ENCODE measurements at places on chromosomes 7 and 10.

DNA sequence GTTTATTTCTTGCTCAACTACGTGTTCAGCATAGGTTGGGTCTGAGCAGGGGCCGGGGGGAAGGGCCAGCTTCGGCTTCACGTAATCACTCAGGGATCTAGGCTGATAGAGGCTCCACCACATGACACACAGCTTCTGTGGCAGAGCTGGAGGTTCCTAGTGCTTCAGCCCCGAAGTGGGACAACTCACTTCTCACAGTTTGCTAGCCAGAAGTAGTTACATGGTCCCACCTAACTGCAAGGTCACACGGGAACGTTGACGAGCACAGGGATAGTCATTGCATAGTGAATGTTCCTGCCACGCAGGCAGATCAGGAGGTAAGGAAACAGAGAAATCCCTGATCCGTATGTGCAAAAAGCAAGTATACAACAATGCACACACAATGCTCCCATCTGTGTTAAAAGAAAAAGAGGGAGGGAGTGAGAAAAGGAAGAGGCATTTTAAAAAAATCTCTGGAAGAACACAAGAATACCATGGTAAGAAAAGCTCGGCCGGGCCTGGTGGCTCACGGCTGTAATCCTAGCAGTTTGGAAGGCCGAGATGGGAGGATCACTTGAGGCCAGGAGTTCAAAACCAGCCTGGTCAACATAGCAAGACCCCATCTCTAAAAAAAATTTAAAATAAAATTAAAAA is 16.9 kb downstream of the SMURF1 start:
- no peak for DNase-seq

- DNase-seq, result no peak
Measured at GRCh38 chr10:42111076-42111475, 527.3 kb downstream of the ZNF33B start.

DNA sequence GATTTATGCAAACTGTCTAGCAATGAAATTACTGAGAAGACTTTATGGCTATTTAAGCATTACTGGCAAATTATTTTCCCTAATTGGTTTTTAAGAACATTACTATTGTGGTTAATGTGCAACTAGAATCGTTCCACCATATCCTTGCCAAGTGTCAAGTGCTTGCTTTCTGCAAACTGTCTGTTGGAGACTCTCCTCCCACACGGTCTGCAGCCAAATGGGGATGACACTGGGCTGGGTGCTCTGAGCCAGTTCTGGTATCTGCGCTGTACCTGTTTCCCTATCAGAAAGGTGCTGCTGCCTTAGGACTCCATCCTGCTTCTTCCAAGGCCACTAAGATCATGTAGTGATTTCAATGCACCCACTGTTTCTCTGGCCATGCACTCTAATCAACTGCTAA is 110.4 kb downstream of the RAMP3 start:
- DNase-seq, result no peak

DNA sequence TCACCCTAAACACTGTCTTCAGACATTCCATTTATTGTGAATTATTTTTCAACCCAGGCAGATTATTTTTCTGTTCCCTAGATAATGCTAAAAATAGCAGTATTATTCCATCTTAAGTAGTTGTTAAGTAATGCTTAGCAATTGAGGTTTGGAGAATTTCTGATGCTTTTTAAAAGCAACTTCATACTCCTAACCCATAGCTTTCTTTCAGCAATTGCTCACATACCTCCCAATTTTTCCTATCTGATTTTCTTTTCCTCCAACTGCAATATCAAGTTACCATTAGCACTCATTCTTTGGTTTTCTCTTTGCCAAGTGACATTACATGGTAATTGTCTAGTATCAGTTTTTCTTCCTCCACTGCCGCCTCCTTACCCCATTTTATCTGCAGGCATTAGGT is 104.7 kb downstream of the GPR85 start:
- no peak for DNase-seq

DNA sequence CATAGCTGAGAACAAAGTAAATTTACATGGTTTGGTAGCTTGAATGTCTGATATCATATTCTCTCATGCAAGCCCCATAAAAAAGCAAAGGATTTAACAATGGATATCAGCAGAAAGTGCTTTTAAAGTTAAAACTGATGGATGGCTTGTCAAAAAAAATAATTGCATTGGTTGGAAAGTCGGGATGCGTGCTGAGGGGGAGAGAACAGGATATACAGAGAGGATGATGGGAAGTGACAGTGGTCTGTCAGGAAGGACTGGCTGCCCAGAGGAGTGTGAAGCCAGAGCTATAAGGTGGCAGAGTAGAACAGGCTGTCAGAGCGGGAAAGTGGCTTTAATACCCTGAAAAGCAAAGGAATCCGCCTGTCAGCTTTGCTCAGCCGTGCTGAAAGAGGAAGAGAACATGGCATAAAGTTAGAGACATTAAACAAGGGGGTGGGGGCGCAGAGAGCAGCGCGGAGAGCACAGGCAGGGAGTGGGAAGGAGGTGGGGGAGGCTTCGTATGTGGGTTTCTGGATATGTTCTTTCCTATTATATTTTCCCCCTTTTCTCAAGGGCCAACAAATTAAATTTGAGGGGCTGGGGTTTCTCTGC is 493.0 kb downstream of the LRMDA start:
- no peak for DNase-seq

GRCh38 chr10:91555455-91555854 is 77.4 kb downstream of the PPP1R3C start:
- DNase-seq, result no peak

GRCh38 chr7:93873998-93874574 is 16.5 kb downstream of the TFPI2 start:
- no peak for DNase-seq

- no peak for DNase-seq
Measured at GRCh38 chr10:100347568-100348195, 649 bp downstream of the SCD start.

- DNase-seq, result no peak
Measured at GRCh38 chr7:121992068-121992467, 119.1 kb downstream of the PTPRZ1 start.

DNA sequence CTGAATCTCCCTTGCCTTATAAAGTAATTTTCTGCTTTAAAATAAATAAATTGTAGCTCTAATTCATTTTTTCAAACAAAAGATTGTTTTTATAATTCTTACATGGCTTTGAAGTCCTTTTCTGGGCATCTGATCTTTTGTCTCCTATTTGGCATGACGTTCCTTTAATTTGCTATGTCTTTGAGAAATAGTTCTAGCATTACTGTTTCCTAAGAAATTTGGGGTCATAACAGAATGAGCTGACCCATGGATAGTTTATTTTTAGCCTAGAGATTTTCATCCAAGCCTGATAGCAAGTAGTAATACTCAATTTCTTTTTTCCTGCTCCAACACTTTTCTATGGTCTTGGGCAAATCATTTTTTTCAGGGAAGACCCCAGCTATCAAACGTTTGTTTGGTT is 31.4 kb downstream of the CCDC71L start:
- no peak for DNase-seq

DNA sequence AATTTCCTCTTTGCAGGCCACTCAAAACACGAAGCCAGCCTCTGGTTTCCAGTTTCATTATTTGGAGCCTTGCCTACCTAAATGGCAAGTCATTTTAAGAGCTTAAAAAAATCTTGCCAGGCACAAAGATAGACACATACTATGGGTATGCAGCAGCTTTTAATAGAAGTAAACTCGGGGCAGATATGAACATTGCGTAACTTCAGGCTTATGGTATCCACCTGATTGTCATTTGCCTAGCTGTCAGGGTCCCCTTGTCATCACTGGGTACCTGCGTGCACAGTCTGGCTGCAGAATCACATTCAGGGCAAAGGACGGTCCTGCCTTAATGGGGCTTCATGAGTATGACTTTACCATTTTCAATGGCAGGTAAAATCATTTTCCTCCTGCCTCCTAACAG is 466.1 kb upstream of the NRP1 start:
- DNase-seq, result no peak

DNA sequence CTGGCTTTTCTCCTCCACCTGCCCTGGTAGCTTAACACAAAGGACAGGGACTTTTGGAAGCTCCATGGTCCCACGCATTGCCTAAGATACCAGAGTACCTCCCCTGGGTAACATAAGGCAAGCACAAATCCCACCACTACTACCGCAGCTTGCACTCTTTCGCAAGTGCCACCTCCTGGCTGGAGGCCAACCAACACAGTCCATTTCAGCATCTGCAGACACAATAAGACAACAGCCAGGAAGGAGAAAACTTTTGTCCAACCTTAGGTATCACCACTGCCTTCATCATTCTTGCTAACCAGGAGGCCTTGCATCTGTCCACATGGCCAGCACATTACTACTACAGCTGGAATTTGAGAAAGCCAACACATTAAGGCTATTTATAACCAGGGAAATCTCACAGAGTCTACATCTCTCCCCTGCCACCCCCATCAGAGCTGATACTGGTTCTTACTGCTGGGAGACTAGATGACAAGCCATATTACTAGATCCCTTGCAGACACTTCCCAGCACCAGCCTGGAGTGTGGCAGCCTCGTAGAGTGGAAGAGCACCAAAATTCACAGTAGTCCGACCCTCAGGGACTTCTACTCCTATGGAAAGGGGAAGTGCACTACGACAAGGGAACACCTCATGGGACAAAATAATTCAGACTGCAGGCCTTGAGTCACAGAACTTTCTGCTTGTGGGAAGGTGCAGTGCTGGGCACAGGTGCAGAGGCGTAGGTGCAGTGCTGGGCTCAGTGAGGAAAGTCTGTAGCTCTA is 39.8 kb upstream of the CDK13 start:
- no peak for DNase-seq

- no peak for DNase-seq
Measured at GRCh38 chr7:45294559-45294958, 137.0 kb downstream of the RAMP3 start.

- no peak for DNase-seq
Measured at GRCh38 chr10:68586606-68587305, 26.6 kb downstream of the TET1 start.

- no peak for DNase-seq
Measured at GRCh38 chr7:155323001-155323638, 25.4 kb downstream of the INSIG1 start.

- DNase-seq, result no peak
Measured at GRCh38 chr10:65805993-65806392, 1119.8 kb upstream of the LRRTM3 start.

- DNase-seq, result no peak
Measured at GRCh38 chr10:82251222-82251906, 376.4 kb downstream of the NRG3 start.
